ENCODE measurements at places on chromosomes 11 and 22.
A peak's percentile ranks its signal among the peaks of the same experiment; 100 is the strongest.

- DNase-seq = no peak
These were observed 49.3 kb downstream of the WT1 start for GRCh38 chr11:32385998-32386397.

DNA sequence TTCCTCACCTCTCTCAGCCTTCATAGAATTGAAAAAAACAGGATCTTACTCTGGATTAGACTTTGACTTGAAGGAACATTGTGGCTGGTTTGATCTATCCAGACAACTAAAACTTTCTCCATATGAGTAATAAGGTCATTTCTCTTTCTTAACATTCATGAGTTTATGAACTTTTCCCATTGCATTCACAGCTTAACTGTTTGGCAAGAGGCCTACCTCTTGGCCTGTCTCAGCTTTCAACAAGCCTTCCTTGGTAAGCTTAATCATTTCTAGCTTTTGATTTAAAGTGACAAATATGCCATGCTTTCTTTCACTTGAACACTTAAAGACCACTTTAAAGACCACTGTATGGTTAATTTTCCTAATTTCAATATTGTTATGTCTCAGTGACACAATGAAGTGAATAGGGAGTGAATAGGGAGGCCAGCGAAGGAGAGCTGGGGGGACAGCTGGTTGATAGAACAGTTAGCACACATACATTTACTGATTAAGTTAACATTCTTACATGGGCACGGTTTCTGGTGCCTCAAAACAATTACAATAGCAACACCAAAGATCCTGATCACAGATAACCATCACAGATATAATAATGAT is 17.0 kb downstream of the IMMP1L start:
- no peak for DNase-seq

GRCh38 chr11:28257761-28258160 is 149.6 kb downstream of the METTL15 start:
- DNase-seq = no peak

- DNase-seq = peak; percentile 34
These were observed 75.2 kb downstream of the PTPRJ start for GRCh38 chr11:48055292-48056132.

- no peak for DNase-seq
These were observed 568 bp upstream of the BIK start for GRCh38 chr22:43109921-43110443.

DNA sequence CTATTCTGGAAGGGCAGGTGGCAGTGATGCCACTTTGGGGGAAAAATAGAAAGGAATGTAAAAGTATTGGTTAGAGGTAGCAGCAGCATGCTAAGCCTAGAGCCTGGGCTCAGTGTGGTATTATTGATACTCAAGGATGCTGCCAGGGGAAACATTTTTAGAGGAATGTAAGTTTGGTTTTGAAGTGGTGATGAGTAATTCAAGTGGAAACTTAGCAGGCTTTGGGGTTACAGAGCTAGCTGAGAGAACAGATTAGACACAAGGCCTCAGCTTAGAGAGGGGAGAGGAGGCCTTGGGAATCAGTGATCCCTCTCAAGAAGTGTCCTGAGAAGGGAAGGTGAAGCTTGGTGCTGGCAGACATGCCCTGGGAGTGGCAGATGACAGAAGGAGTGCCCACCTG is 32.9 kb upstream of the DDI1 start:
- DNase-seq = no peak

Data from T follicular helper cell (primary cell).